C1 segment of cervical spinal cord (tissue), 14 donors: ENCODE measurements at places on chromosomes 2 and 18.
A peak's percentile ranks its signal among the peaks of the same experiment; 100 is the strongest.

DNA sequence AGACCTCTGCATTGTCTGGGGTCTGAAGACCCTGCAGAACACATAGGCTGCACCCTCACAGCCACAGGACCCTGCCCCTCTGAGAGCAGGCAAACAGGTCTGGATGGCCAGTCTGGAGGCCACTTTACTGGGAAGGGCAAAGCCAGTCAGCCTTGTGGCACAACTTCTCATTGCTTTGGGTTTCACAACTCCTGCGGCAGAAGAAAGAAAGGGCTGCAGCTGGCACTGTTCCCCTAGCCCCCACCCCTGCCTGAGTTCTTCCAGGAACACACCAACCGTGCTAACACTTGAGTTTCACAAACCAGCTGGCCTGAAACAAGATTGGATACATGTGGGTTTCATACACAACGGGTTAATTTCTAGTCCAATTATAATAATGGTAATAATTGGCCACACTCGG is 276.5 kb upstream of the MGAT5 start:
- no peak for DNase-seq

DNA sequence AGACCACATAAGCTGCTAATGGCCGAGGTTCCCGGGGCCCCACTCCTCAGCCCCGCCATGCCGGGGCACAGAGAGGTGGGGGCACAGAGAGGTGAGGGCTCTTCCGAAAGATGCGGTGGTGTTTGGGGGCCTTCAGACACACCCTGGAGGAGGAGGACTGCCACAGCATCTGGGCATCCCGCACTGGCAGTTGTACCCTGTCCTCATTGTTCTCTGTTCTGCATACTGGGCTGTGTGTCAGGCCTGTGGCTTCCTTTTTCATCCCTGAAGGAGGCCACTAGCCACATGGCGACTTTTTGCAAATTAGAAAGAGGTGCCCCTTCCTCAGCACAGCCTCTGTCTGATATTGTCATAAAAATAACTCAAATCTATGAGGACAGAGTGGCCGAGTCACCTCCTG is 150.1 kb downstream of the CTIF start:
- no peak for DNase-seq

DNA sequence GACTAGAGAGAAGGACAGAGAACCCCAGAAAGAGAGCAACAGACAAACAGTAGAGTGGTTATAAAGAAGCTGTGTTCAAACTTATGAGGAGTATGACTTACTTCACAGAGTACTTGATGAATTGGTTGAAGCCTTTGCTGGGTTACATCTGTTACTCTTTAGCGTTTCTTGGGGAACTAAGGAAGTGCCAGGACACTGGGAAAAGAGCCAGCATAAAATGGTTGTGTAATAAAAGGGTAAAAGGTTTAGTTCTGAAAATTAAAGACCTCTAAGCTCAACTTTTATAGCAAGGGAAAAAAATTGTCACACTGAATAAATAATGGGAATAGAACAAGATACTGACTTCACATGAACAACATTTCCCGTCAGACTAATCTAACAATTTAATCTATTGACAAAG is 17.0 kb upstream of the STAT4 start:
- DNase-seq = no peak

GRCh38 chr2:201258666-201259615 is 1.4 kb upstream of the CASP8 start:
- no peak for DNase-seq

DNA sequence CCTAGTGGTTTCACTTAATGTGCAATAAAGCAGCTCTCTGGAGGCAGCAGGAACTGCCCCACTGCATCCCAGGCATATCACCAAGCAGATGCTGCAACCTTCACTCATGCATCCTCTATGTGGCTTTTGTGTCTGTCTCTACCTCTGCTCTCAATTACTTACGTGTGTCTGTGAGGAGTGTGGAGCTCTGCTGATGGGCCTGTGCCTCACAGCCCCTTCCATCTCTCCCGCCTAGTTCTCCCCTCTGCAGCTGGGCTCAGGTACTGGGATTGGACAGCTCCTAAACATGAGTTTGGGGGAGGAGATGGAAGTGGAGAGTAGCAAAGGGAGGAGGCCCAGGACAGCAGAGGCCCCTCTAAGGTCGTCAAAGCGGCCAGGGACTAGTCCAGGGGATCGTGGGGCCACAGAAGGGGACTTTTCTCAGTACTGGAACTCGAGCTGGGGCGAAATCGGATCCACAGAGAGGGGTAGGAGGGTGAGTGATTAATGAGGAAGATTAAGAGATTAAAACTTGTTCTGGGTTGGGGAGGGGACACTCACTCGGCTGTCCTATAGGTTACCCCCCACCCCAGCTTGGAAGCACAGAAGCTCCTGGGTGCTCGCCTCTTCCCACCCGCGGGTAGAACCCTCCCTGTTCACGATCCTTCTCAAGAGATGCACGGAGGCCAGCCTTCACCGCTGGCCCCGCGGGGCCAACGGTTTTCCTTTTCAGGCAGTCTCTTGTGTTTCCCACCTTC is 2.1 kb upstream of the LBX2 start:
- no peak for DNase-seq

DNA sequence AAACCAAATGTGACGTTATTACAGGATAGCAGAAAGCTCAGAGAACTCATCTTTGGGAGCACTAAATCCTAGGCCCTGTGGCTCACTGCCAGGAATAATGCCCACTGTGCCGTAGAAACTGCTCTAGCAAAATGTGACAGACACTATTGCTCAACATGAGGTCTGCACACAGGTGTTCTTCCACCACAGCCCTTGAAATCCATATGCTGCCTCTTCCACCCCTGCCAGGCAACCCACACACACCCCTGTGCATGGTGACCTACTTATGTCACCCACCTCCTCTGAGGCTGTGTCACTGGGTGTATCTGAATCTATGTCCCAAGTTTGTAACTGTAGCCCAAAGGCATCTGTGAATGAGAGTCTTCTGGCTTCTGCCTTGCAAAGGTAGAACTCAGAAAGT is 66.1 kb upstream of the MBOAT2 start:
- DNase-seq = no peak

DNA sequence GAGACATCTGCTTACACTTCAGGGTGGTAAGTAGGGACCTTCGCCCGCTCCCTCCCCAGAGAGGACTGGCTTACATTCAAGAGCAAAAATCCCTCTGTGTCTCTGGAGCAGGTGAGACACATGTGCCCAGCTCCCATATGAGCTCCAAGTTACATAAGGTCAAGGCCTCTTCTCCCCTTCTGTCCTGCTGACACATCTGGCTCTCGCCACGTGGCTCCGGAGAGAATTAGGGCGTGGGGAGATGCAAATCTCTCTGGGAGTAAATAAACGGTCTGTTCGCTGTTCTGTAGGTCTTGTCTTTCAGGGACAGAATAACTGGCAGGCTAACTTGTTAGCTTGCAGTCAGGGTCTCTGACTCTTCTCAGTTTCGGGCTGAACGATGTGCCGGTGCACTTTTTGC is 16.2 kb downstream of the MRO start:
- no peak for DNase-seq

GRCh38 chr18:9766076-9766481 is 58.0 kb downstream of the RAB31 start:
- DNase-seq = no peak

DNA sequence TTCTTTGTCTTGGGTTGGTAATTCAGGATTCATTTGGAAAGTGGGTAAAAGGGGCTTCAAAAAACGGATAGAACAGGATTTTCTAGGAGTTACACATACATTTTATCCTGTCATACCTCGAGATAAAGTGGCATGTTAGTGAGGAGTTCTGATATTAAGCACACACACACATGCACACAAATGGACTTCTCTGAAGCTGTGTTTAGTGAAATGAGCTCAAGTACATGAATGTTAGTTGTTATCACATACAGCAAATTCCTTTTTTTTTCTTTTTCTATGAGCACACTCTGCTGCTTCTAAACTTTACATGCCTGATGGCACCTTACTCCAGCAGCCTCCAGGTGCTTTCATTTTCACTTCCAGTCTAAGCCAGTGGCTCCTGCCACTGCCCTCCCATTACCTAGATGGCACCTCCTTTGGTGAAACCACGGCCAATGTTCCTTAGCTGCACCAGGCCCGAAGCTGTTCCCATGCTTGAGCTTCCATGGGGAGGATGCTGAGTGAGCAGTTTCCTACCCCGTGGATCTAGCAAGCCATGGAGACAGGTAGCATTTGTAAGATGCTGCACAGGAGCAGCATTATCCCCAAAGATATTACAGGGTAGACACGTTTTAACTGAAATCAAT is 49.7 kb downstream of the STAT1 start:
- DNase-seq = no peak

- no peak for DNase-seq
These were observed 7.8 kb downstream of the CCNT2 start for GRCh38 chr2:134926231-134926931.

DNA sequence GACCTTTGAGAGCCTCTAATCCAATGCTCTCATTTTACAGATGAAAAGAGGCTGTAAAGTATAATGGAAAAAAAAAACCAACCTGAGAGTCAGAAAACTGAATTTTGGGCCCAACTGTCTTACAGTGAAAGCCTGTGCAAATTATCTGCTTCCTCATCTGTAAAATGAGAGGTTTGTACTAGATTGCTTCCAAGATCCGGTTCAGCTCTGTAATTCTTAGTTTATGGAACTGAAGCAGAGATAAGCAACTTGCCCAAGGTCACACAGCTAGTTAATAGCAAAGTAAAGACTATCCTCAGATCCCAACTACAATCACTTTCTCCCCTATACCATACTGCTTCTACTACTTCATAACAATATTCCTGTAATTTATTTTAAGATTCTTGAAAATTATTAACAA is 6.3 kb downstream of the TLK1 start:
- DNase-seq = no peak

- DNase-seq = no peak
These were observed 199.6 kb downstream of the EIPR1 start for GRCh38 chr2:3177891-3178577.

- DNase-seq = no peak
These were observed 21.9 kb downstream of the PPP3R1 start for GRCh38 chr2:68230241-68231060.

GRCh38 chr2:119484834-119485233 is 39.4 kb downstream of the SCTR start:
- DNase-seq = no peak

- peak; percentile 4 for DNase-seq
These were observed 715 bp upstream of the MEMO1 start for GRCh38 chr2:32011485-32011960.

DNA sequence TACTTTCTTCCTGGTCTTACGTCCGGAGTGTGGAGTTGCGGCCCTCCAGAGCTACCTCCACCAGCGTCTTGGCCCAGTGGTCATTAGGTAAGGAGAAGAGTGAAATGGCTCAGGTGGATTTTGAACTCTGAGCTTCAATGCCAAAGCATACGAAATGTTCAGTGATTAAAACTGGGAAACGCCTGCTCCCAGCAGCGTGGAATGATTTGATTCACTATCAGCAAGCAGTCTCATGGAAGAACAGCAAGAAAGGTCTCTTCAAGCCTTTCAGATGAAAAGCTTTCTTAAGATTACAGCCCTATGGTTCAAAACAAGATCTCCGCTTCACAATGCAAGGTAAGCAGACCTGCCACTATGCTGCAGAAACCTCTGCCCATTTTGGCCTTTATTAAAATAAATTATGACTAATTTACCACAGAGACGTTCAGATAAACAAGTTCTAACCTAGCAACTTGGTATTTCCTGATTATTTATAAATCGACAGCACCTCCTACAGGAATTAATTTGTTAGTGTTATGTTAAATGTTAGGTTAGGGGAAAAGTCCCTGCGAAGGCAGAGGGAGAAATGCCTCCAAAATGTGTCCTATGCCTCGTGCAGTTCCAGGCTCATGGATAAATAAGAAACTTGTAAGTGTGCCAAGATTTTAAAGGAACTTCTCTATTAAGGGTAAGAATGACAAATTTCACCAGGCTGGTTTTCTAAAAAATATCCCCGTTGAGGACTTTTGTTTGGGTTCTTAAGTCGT is 10.1 kb downstream of the SP9 start:
- no peak for DNase-seq

- DNase-seq = no peak
These were observed 17.1 kb upstream of the HNMT start for GRCh38 chr2:137947032-137947727.

GRCh38 chr2:70709275-70710037 is 58.5 kb downstream of the ADD2 start:
- no peak for DNase-seq

DNA sequence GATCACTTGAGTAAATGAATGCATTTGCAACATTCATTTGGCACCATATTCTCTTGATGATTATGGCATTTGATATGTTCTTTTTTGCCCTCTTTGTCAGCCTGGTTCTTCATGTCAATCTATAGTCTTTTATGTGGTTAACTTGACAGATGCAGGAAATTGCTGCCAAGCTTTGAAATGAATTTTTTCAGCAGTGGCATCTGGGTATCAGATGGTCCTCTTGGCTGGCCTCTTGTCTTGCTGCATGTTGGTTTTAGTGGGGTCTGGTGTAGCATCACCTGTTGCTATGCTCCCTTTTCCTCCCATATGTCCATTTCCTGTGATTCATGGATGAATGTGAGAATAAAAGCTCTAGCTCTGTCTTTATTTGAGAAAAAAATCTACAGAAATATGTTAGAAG is 119.9 kb downstream of the DPP4 start:
- DNase-seq = no peak

GRCh38 chr18:48195787-48196186 is 213.4 kb downstream of the ZBTB7C start:
- no peak for DNase-seq

DNA sequence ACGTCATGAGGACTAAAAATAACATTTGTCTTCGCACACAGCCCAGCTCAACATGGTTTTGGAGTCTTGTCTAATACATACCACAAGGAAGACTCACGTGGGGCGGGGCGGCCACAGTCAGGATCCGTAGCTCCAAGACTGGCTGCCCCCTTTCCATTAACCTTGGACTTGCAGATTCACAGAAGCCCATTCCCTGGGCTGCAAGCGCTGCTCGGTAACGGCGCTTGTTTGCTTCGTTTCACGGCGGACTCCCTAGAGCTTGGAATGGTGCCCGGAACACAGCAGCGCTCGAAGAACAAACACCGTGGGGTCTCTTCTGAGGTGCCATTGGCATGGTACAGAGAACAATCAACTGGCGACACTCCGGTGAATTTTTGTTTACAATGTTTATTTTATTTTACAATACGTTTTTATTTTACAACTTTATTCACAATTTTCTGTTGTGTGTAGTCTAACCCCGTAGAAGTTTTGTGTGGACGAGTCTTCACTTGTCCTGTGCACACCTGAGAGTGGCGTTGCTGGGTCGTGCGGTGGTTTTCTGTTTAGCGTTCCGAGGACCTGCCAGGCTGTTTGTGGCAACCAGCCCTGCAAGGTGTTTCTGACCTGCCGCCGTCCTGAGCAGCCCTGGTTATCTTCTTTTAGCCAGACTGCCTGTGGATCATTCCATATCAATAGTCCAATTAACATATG is 126.5 kb downstream of the GALR1 start:
- no peak for DNase-seq
